Spleen (tissue), 13 donors: ENCODE measurements at places on chromosomes 3 and 15. TPM values are rescaled to one million over a fixed set of nuclear protein-coding genes. Genes with fewer than 3 reads are reported as not detected.
A peak's percentile ranks its signal among the peaks of the same experiment; 100 is the strongest.

AMOTL2 gene
- polyA plus RNA-seq, result 15.7 TPM

FGF7 gene
- polyA plus RNA-seq, result 1.5 TPM

SLC51A gene
- polyA plus RNA-seq, result 0.30 TPM

RHOA gene
- 346 TPM for polyA plus RNA-seq

FANCD2OS gene
- not detected for polyA plus RNA-seq

AHSG gene
- polyA plus RNA-seq, result not detected

KCNAB1 gene
- 0.59 TPM for polyA plus RNA-seq

DNA sequence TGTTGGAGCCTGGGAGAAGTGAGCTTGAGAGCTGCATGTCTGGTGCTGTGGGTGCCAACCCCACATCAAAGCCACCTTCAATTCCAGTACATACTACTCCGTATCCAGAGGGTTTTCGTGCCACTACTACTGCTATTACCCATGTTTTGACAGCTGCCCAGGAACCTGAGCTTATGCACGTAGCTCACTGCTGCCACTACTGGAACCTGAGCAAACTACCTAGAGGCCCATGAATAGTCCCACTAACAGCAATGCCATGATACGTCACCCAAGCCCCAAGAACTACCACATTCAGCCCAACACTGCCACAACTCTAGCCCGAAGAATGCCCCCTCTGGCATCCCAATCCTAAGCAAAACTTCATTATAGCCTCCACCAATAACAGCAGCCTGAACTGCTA lies 215.2 kb upstream of the BCHE start:
- DNase-seq, result no peak

DNA sequence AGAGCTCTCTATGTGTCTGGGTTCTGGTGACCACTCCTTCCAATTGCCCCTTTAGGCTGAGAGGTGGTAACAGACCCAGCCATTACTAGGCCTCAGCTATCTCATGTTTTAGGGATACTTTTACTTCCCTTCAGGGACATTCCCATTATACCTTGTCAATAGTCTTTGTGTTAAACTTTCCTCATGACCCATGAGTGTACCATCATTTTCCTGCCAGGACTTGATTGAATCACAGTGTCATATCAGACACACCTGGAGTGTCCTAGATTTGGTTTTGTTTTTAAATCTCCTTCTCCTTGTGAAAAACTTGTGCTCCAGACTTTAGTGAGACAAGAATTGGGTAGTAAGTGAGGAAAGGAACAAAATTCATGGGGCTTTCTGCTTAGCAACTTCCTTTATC lies 136.6 kb downstream of the KCNAB1 start:
- DNase-seq, result no peak

- DNase-seq, result no peak
Measured at GRCh38 chr3:196115678-196116083, 33.8 kb upstream of the TFRC start.

GRCh38 chr15:69955240-69955894 lies 142.3 kb downstream of the TLE3 start:
- DNase-seq, result no peak

GRCh38 chr3:134517791-134518190 lies 31.9 kb downstream of the CEP63 start:
- no peak for DNase-seq

GRCh38 chr3:50324351-50325112 lies 2.0 kb upstream of the HYAL2 start:
- peak; percentile 90 for DNase-seq

DNA sequence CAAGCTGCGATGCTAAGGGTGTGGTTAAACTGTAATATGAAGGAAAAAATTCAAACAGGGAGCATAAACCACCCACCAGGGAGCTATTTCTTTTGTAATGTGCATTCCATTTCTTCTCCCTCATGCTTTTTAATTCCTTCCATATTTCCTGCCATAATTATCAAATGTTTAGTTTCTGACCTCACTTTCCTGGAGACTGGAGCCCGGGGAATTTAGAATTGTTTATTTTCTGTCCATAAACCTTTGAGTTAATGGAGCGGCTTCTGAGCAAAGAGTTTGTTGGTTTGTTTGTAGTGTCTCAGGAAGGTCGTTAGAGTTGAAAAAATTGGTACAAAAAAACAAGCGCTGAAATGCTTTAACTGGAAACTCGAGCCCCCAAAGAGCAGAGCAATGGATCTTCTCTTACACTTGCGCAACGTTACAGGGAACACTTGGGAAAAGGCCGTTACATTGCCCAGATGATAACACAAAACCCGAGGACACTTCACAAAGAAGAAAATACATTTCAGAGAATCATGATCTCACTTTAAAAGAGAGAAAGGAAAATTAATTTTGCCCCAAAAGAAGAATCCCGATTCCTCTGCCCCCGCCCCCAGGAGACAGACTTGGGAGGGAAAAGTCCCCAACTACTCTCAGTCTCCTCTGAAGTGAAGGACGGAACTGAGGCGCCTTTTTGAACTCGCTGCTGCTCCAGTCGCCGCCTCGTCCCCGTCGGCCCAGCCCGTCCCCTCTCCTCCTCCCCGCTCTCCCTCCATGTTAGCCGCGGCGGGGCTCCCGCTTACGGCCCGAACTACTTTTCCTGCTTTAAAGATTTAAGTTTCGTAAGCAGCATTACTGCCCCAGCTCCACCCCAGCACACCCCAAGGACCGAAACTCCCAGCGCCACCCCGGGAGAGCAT lies 842 bp downstream of the FSTL1 start:
- no peak for DNase-seq

DNA sequence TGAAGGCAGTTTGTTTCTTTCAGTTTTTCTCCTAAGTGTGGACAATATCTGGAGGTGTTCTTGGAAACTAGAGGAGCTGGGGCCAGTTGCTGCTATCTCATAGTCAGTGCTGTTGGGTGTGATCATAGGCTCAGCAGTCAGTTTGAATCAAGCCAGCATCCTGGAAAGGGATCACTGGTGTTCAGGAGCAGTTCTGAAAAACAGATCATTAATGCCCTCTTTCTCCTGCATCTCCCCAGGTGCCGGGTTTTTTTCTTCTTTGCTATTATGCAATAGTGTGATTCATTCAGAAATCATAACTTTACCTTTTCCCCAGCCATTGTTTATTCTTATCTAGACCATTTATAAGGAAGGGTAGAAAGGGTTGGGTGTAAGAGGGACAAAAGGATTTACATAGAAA lies 24.0 kb downstream of the LNP1 start:
- no peak for DNase-seq

GRCh38 chr3:42102571-42102970 lies 11.4 kb downstream of the TRAK1 start:
- peak; percentile 28 for DNase-seq

- no peak for DNase-seq
Measured at GRCh38 chr3:120773932-120774331, 31.4 kb downstream of the GTF2E1 start.

GRCh38 chr3:161914703-161915417 lies 418.3 kb downstream of the OTOL1 start:
- no peak for DNase-seq

DNA sequence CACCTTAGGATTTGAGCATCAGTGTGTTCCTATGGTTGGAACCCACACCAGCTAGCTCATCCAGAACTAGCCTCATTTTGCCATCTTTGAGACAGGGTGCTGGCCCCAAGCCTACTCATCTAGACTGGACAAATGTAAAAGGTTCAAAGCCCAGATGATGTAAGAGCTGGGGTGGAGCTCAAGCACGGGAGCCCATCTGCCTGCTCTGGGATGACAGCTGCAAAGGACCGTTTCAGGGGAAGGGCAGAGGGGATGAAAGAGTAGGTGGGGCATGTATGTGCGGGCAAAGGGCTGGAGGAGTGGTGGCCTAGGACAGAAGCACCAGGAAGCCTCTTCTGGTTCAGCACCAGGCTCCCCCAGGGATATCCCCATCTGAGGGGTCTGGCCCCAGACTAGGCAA lies 15.8 kb downstream of the CLK3 start:
- DNase-seq, result no peak

DNA sequence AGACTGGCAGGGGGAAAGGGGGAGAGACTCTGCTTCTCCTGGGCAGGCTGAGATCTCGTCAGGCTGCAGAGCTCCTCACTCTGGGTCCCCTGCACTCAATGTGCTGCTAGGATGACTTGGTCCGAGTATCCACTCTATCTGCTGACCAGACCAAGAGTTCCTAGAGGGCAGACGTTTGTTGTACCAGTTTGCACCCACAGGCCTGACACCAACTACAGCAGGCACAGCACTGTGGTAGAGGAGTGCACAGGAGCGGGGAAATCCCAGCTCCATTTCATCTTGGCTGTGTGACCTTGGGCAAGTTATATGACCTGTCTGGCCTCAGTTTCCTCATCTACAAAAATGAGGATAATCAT lies 29.0 kb downstream of the CCDC12 start:
- no peak for DNase-seq

- DNase-seq, result no peak
Measured at GRCh38 chr3:79421273-79421672, 346.5 kb downstream of the ROBO1 start.

DNA sequence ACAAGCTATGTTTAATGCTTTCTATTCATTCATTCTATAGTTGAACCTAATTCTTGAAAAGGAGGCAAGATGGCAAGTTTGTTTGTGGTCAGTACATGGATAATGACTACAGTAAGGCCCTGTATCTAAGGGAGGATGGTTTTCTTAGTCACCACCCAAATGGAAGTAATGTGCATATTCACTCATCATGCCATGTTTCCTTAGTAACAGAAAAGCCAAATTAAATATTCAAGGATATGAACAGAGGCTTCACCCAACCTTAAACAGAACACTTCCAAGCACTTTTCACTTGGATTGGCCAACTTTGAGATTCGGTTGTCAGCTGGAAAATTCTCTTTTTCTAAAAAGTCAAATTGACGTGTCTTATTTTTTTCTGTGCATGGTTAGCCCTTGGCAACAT lies 805.3 kb upstream of the LMCD1 start:
- no peak for DNase-seq

GRCh38 chr3:124298951-124299350 lies 307.0 kb upstream of the ROPN1 start:
- no peak for DNase-seq
